Forelimb muscle (tissue), 1 donor: ENCODE measurements at places on chromosomes 4 and X.
A peak's percentile ranks its signal among the peaks of the same experiment; 100 is the strongest.

DNA sequence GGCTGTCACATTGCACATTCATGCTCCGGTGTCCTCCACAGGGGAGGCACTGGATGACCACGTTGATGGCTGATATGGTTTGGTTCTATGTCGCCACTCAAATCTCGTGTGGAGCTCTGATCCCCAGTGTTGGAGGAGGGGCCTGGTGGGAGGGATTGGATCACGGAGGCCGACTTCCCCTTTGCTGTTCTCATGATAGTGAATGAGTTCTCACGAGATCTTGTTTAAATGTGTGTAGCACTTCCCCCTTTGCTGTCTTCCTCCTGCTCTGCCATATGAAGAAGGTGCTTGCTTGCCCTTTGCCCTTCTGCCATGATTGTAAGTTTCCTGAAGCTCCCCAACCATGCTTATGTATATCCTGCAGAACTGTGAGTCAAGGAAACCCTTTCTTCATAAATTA lies 22.3 kb upstream of the NAT8L start:
- DNase-seq, result no peak

DNA sequence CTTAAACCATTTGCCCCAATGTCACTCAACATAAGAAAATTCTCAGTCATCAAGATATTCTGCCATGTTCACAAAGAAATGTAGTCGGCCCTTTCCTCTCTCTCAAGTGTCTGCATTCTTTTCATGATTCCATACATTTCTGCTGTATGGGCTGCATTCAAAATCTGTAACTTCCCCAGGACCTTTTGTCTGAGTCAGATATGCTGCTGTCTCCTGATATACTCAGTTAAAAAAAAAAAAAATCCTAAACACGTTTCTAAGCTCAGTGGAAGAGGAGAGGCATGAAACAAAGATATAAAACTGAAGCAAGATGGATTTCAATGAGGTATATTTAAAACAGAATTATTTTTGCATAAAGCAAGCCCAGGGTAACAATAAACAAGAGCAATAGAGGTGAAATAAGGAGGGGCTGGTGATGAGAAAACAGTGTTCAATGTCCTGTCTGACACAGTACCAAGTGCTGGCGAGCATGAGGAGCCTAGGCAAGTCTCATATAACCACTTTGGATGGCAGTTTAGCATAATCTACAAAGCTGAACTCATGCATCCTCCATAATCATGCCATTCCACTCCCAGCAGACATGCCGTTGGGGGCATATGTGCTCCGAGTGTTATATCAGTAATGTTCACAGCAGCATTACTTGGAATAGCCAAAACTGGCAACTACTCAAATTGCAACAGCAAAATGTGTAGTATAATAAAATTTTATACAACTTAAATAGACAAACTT lies 76.7 kb downstream of the MANBA start:
- no peak for DNase-seq

DNA sequence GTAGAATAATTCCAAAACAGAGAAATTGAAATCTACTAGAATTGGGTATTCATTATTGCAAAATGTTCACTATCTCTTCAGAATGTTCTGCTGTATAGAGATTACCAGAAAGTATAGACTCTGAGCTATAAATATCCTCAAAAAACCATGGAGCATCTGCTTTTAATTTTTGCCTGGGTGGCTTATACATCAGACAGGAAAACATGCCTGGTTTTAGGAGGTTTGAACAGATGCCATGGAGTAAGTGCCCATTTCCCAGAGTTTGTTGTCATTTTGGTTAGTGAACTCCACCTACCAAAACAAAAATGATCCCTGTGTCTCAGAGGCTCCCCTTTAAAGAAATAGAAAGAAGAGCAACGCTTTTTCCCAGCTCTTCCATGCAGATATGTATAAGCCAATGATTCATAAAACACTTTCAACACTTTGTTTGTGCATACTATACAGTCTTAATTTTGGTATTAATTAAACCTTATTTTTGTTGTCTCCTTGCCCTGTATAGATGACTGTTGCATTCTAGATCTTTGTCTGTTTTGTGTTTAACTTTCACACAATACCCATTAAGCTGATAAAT lies 68.7 kb downstream of the MEPE start:
- no peak for DNase-seq

DNA sequence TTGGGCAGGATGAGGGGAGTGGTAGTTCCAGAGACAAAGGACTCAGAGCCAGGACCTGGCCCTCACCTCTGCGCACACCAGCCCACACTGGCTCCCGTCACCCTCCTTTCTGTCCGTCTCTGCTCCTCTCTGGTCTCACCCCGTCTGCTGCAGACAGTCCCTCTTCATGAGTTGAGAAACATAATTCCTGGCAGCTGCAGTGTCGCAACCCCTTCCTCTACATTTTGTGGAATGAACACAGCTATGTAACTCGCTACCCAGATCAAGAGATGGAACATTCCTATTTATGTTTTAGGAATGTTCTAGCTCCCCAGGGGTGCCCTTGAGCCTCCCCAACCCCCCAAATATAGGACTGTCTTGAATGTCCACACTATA lies 59.3 kb downstream of the SHROOM2 start:
- DNase-seq, result no peak

DNA sequence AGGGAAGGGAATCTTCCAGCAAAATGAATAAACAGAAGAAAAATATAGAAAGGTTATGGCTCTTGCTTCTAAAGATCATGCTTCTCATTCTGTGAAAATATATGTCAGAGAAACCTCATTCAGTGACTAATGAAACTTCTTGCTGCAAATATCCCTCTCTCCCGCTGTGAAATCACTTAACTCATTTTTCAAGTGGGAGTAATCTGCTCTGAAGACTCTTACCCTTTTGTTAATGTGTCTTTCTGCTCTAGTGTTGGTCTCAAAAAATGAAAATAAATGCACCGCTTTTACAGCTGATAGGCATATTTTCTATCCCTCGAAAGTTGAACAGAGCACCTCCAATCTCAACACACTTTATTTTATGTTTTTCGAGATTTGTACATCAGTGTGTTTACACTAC lies 252.3 kb downstream of the NLGN4X start:
- DNase-seq, result no peak

DNA sequence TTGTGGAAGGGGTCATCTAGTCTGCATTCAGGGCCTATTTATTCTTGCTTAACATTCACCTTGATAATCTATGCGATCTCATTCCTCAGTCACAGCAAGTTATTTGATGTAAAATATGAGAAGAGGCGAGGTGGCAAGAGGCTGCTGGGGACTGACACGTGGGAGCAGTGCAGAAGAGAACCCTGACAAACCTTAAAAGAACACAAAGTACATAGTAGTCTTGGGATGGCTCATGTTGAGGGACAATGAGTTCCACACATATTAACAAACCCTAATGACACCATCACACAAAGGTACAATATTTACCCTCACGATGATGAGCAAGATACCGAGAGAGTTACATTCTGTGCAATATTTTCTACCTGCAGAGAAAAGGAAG lies 57.5 kb downstream of the MAML3 start:
- DNase-seq, result no peak

- no peak for DNase-seq
These were observed 77.6 kb upstream of the PCDH18 start for GRCh38 chr4:137609718-137610430.

DNA sequence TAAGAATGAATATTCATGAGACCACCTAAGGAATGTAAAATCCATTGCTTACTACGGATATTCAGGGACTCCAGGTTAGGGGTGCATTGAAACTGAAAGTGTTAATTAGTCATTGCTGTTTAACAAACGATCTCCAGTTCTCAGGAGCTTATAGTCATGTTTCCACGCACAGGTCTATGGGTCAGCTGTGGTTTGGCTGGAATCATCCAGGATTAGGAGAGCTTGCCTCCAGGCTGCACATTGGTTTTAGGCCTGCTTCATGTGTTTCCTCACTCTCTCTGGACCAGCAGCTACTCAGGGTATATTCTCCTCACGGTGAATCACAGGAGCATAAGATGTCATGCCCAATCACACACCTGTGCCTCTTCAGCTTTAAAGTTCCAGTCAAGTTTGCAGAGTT lies 98.9 kb downstream of the ATXN3L start:
- DNase-seq, result no peak

DNA sequence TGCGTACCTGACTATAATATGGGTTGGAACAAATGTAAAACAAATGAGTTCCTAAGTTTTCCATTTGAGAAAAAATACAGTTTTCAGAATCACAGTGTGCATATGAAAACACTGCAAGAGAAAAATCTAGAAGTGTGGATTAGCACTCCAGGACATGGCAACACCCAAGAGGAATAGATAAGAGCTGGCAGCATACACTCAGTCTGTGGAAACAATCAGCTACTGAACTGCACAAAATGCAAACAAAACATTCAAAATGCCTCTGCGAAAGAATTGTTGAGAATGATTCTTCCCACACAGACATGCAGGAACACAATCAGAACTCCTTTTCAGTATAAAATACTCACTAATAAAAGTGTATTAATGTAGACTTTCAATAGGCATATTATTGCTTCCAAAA lies 39.9 kb downstream of the ATP8A1 start:
- no peak for DNase-seq

DNA sequence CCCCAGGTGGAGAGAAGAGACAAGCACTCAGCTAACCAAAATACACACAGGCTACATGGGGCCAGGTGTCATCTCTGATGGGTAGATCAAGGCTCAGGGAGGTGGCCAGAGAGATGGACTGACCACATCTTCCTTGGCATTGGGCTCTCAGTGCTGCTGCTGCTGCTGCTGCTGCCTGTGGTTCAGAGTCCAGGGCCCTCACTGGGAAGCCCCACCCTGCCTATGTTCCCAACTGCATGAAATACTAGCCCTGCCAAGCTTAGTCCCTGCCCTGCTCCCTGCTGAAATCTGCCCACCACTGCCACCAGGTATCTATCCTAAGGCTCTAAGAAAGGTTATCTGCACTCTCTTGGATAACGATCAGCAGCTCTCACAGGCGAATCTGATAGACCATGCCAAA lies 118.7 kb downstream of the EFHC2 start:
- DNase-seq, result no peak

- no peak for DNase-seq
These were observed 149.3 kb upstream of the FABP2 start for GRCh38 chr4:119471259-119471658.

GRCh38 chr4:860561-860960 lies 34.6 kb upstream of the CPLX1 start:
- DNase-seq, result no peak

DNA sequence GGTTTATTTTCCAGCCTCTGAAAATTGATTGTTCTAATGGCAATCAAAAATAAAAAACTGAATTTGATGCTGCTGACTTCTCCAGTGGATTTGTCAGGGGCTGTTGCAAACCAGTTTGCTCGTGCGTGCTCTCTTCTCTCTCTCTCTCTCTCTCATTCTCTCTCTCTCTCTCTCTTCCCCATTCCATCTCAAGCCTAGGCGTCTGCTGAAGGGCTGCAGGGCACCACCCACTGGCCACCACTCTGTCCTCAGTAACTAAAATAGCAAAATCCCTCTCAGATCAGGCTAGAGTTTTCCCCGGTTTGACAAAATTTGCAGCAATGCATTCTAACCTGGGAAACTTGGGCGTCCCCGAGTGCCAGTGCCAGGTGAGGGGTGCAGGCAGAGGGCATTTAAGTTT lies 19.4 kb downstream of the NKX6-1 start:
- no peak for DNase-seq

DNA sequence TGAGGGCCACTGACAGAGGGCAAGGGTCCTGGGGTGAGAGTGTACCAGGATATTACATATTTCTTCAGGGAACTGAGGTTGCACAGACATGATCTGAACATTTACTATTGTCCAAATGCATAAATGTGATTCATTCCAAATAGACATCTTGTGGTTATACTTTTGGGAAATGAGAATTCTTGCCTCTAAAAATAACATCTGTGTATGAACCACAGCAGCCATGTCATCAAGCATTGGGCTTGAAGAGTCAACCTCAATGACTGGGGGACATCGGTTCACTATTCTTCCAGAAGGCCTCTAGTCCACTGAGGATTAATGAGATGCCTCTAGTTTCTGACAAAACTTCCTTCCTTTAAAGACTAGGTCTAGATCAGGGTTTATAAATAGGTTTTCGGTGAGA lies 193.1 kb upstream of the GPC4 start:
- DNase-seq, result no peak

DNA sequence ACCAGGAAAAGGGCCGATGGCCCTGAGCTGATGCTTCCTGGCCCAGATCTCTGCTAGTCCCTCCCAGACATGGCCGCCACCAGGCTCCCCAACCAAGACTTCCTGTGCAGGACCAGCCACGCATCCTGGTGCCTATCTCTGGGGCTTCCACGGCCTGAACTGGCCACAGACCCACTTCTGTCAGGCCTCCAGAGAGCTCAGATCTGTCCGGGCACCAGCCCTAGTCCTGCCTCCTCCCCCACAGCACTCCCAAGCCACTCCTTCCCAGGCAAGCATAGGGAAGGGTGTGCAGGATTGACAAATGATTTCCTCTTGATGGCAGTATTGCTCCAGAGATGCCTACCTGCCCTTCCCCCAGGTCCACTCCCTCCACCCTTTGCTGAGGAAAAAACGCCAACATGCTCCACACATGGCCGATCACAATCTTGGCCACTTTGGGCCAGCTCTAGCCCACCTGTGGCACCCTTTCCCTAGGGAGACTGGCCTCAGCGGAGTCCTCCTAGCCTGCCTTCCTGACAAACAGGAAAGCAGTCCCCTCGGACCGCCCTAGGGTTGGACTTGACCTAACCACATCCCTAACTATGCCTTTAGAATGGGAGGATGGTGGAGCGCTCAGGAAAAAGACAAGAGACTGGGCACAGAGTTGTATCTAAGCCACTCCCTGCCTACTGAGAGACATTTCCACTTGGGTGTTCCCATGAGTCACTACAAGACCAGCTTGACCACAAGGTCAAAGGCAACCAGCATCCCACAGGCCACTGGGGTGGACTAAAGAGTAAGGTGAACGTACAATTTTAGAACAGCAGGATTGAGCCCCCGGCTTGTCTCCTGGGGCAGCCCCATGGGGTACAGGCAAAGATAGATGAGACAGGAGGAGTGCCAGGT lies 277.5 kb upstream of the AGTR2 start:
- peak; percentile 32 for DNase-seq
